Hypothalamus (tissue), 51 donors: ENCODE measurements at places on chromosomes 2 and 18.

- no peak for DNase-seq
Observed at GRCh38 chr18:57432751-57433400, 2.3 kb upstream of the ONECUT2 start.

DNA sequence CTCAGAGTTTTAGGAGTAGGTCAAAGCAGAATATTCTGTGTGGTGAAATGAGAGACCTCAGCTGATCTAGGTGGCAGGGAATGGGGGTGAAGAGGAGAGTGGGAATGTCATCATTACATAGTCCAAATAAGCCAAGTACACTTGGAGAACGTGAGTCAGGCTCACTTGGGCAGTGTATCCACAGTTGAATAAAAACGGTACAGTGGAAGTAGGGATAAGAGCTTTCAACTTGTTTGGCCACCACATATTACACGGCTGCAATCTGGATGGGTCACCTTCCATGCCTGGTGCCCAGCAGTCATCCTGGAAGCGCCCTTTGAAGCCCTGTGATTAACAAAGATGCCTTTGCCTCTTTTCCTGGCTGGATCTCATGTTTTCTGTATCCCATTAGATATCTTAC is 28.6 kb downstream of the MIB1 start:
- no peak for DNase-seq

GRCh38 chr2:186457908-186458307 is 28.2 kb upstream of the ZC3H15 start:
- DNase-seq = no peak

- DNase-seq = no peak
Observed at GRCh38 chr2:100380681-100381080, 36.8 kb downstream of the CHST10 start.

DNA sequence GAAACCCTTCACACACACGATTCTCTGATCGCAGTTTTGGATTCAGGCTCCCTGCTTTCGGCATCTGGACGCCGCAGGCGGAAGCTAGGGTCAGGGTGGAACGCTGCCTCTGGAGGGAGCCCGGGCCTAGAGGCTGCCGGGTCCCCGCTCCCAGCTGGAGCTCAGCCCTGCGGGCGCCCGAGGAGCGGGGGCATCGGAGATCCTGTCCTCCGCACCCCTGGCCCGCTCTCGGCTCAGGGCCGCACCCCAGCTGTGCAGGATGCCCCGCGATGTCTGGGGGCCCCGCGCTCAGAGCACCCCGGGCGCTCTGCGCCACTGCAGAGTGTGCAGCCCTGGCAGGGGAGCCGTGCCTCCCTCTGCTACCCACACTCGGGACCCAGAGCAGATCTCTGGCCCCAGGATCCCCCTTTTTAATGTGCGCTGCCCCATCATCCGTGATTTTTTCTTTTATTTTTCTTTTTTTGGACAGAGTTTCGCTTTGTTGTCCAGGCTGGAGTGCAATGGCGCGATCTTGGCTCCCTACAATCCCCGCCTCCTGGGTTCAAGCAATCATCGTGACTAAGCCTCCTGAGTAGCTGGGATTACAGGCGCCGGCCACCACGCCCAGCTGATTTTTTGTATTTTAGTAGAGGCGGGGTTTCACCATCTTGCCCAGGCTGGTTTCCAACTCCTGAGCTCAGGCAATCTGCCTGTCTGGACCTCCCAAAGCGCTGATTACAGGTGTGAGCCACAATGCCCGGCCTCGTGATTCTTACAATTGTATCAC is 54.8 kb upstream of the TUBA3E start:
- DNase-seq = no peak

- DNase-seq = no peak
Observed at GRCh38 chr18:50629148-50629631, 69.3 kb downstream of the MAPK4 start.

DNA sequence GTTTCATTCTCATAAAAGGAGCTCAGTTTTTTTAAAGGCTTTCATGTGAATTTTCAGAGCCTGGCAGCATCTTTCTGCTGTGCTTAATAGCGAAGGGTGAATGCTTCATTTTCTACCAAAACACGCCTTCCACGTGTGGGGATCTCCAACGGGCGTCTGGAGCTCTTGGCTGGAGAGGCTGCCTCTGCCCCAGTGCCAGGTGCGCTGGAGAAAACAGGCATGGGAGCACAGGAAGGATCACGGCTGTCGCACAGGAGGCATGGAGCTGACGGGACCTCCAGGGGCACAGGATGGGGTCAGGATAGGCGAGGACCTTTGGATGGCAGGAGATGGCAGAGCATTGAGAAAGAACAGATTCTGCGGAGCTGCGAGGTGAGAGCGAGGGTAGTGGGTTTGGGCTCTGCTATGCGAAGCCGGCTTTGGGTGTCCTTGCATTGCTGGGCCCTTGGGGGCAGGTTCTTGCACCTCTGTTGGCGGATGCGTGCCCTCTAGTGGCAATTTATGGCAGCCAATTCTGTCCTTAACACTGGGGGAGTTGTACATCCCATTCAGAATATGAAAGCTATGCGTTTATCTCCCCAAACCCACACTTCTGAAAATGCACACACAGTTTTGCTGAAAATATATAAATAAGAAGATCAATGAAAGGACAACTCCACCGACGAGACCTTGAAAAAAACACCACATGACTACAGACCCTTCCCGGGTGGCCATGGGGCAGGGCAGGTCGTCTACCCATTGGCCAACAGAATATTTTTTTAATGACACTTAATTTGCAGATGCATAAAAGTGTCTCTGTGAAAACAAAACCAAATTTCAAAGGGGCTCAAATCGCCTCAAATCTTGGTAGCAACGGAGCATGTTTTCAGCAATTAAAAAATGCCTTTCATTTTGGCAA is 90.4 kb upstream of the SLC35G4 start:
- DNase-seq = peak; percentile 16

- DNase-seq = no peak
Observed at GRCh38 chr18:23406271-23406787, 46.8 kb upstream of the RIOK3 start.

- no peak for DNase-seq
Observed at GRCh38 chr2:1969701-1970015, 225.3 kb upstream of the PXDN start.

GRCh38 chr2:30661173-30662107 is 145.8 kb downstream of the CAPN13 start:
- DNase-seq = no peak

- no peak for DNase-seq
Observed at GRCh38 chr2:29187926-29188325, 72.7 kb downstream of the CLIP4 start.

- no peak for DNase-seq
Observed at GRCh38 chr2:215590010-215590745, 154.3 kb upstream of the FN1 start.

- no peak for DNase-seq
Observed at GRCh38 chr2:227163998-227164762, at the start of the genes COL4A3 and COL4A4. COL4A3 (plus strand) TSS chr2:227164624; CDS start chr2:227164727, 103 bp downstream. COL4A4 (minus strand) TSS chr2:227164205; CDS start chr2:227147483, 16,722 bp downstream.

DNA sequence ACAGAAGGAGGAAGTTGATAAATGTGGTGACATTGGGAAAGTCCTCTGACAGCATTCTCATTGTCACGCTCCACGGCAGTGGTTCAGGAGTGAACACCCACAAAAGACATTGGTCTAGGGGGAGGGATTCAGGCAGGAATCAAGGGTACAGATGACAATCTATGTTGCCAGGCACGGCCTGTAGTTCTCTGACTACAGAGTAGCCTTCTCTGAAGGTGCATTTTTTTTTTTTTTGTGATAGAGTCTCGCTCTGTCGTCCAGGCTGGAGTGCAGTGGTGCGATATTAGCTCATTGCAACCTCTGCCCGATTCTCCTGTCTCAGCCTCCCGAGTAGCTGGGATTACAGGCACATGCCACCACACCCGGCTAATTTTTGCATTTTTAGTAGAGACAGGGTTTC is 7.4 kb upstream of the MOB1A start:
- no peak for DNase-seq

DNA sequence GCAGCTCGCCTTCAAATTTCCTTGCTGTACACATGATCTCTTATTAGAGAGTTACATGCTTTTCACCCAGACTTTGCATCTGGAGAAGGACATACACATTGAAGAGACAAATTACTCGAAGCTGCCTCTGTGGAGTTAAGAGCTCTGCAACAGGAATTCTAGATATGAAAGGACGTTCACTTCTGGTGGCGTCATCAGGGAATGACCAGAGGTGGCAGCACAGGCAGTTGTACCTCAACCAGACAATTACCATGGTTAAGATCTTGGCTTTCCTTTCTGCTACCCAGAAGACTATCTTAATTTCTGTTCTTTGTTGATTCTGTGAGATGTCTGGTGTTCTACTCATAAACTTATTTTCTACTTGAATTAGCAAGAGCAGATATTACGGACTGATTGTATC is 39.1 kb upstream of the MC4R start:
- DNase-seq = no peak

- no peak for DNase-seq
Observed at GRCh38 chr18:26741048-26741447, 124.5 kb downstream of the AQP4 start.

DNA sequence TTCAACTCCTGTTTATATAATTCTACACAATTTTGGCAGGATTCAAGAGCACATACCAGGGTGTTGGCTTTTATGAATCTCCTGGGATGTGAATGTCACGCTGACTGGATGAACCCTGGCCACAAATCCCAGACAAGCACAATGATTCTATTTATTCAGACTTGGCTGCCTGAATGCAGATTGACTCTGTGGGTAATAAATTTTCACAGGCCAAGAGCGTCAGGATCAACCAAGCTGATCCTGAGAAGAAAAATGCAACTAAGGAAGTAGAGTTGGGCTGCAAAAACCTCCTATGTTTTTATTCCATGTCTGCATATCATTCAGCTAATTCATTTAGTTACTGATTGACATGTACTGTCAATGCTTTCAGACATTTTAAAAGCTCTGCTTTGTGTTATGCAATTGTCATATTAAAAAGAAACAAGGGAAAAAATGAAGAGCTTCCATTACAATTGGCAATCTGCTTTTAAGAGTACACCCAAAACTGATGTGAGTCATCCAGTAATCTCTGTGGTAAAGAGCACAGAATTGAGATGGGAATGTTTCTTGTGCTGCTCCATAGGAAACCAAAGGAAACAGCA is 173.0 kb upstream of the REV1 start:
- no peak for DNase-seq

DNA sequence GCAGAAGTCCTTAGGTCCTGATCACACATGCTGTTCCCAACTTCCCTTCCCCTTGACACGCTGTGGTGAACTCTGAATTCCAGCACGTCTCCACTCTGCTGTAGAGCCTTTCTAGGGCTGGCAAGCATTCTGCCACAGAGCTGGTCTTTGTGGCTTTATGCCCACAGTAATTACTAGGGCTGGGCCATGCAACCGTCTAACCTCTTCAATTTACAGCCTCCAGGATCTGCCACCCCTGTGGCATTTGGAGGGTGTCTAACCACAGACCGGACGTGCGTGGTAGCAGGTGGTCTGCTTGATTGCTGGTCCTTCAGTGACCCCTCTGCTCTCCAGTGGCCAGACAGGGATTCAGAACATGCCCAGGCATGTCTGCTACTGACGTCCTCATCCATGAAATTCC is 43.1 kb upstream of the TGFA start:
- DNase-seq = no peak

- no peak for DNase-seq
Observed at GRCh38 chr18:10094655-10095054, 180.8 kb downstream of the VAPA start.

DNA sequence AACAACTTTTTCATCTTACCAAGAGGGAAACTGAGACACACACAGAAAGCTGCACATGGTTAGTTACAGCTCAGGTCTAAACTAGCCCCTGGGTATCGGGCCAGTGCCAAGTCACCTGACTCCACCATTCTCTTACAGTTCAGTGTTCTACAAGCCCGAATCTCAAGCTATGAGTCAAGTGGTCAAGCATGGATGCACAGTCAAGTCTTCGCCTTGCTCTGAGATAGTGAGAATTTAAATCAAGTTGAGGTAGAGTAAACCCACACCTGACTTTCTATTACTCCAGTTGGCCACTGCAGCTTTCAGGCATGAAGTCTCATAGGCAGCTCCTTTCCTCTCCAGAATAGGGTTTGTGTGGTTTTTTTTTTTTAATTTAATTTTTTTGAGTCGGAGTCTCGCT is 34.5 kb upstream of the ARL5A start:
- DNase-seq = no peak

DNA sequence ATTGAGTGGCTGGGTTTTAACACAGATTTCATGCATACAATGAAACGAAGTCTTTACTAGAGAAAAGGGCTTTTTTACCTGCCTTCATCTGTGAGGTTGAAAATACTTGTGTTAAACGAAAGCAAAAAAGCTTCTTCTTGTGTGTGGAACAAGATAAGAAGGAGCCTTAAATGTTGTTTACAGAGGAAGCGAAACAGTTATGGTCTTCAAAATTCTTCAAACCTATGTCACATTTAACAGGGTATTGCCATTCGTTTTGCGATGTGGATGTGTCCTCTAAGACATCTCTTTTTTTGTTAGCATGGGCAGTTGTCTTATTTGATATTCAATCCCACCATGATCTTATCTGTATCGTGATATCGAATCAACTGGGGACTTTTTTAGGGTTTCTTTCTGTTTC is 532.6 kb downstream of the TMEM182 start:
- no peak for DNase-seq

DNA sequence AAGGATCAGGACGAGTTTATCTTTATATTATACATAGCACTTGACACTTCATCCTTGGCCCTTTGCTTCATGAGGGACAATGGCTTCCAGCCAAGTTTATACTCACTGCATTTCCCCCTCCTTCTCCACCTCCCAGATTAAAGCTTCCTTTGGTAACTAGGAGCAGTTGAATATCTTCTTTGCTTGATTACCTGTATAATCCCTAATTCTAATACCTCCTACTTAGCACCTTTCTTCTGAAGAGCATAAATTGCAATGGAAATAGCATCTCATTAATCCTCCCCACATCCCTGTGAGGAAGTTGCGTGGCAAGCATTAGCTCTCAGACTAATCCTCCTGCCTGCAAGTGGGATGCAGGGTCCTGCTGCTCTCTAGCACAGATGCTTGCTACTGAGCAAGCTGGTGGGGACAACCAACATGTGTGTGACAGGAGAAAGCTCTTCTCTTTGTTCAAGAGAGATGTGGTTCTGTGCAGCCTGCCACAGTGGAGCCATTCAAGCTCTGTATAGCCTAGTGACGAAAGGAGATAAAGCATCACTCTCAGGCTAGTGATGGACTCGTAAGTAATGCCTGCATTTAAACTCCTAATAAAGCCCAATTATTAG is 19.1 kb downstream of the KLHL14 start:
- DNase-seq = no peak

DNA sequence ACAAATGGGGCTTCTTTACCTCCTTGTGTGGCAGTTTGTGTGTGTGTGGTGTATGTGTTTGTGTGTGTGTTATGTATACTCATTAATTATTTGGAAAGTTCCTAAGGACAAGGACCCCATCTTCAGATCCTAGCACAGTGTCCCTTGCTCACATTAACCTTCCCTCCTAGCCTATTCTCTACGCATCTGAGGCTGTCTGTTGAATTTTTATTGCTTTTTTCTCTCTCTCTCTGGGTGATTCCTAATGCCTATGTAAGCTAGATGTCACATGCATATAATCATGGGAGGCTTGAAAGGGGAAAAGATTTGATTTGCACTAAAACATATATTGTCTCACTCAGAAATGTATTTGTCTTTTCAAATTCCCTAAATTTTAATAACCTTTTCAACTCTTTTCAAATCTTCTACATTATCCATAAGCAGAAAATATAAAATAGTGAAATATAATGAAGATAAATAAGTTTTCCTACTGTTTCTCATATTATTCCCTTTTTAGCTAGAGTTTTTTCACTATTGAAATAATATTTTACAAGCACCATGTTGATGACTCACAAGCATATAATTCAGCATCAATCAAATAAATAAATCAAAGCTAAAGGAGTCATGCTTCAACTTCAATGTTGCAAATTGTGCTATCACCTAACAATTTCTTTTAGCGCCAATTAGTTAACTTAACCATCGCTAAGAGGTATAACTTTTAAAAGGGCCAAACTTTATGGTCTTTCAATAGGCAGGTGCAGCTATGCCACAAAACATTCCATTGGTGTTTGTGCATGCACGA is 199.0 kb upstream of the ERBB4 start:
- no peak for DNase-seq
